ENCODE measurements at places on chromosomes 1 and 21.

GRCh38 chr1:40755067-40755466 lies 28.5 kb upstream of the KCNQ4 start:
- DNase-seq = no peak

GRCh38 chr1:244804841-244805240 lies 30.6 kb upstream of the COX20 start:
- no peak for DNase-seq

DNA sequence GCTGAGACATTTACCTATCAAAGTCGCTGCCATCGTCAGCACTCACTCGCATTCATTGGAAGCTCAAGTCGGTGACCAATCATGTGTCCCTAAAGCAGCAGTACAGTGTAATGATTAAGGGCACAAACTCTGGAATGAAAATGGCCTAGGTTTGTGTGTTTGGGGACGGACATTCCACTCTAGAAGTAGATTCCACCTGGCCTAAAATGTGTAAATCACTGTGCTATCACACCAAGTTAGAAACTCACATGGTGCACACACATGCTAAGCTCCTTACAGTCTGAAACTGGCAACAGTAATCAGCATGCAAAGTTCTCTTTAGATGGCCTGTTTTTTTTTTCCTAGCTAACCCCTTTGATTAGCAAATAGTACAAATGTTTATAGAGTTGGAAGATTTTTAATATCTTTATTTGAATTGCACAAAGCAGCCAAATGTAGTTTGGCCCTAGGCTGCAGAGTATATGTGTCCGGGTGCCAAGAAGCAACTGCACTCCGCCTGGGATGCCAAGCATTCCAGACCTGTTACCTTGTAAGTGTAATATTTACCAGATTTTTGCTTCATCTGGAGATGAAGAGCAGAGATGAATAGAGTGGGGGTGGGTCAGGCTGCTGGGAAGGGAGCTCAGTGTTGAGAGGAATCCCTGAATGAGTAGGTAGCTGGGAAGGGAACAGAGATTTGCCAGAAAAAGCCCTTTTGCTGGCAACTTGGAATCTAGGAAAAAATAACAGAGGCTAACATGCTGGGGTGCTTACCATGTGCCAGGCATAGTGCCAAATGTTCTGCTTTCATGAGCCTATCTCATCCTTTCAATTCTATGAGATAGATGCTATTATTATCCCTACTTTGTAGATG lies 35.2 kb downstream of the TGFB2 start:
- DNase-seq = peak; percentile 22

DNA sequence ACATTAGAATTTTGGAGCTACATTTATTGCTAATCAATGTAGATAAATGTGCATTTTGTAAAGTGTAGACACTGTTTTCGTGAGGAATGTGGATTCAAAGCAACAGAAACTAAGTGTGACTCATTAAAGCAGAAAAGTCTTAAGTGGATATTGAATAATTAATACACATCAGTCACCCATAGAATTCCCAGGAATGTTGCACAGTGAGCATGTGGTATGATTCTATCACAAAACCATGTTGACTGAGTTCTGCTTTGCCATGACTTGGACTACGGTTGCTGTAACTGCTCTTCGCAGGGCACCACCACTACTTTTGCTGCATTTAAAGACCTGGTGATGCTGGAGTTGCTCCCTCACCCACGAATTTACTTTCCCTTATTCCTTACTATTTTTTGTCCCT lies 471.8 kb downstream of the KCNT2 start:
- no peak for DNase-seq

DNA sequence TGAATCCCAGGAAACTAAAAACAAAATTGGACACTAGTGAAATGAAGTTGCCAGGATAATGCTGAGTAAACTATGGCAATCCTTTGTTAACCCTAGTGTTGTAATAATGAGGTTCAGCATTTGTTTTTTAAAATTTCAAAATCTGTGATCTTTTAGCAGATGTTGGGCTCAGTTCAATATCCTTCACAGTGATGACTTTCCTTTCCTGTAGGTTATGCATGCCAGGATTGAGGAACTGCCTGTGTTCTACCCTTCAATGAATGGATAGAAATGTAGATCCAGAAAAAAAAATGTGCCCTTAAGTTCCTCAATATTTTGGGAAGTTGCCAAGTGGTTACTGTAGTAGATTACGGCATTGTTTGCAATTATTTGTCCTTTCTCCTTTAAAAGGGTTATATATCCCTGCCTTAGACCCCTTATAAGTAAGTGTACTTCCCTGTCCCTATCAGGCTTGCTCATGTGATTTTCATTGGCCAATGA lies 35.5 kb upstream of the IRF2BP2 start:
- no peak for DNase-seq

GRCh38 chr1:53498555-53499131 lies 39.4 kb downstream of the DMRTB1 start:
- DNase-seq = peak; percentile 53

DNA sequence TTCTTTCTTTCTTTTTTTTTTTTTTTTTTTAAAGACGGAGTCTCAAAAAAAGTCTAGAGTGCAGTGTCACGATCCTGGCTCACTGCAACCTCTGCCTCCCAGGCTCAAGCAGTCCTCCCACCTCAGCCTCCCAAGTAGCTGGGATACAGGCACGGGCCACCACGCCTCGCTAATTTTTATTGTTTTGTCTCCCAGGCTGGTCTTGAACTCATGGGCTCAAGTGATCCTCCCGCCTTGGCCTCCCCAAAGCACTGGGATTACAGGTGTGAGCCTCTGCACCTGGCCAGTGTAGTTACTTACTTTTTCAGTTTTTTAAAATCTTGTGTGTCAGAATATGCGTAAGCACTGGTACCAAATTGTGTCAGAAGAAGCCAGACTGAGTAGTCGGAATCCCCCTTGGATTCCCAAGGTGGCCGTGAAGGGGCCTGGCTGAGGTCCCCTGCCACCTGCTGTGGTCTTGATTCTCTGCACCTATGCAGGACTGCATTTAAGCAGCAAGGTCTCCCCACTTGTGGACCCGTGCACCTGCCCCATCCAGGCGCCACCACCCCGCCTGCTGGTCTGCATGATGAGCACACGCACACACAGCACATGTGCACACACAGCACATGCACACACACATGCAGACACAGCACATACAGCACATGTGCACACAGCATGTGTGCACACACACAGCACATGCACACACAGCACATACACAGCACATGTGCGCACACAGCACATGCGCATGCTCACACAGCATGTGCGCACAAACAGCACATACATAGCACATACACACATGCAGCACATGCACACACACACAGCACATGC lies 47.5 kb downstream of the PCNT start:
- no peak for DNase-seq

DNA sequence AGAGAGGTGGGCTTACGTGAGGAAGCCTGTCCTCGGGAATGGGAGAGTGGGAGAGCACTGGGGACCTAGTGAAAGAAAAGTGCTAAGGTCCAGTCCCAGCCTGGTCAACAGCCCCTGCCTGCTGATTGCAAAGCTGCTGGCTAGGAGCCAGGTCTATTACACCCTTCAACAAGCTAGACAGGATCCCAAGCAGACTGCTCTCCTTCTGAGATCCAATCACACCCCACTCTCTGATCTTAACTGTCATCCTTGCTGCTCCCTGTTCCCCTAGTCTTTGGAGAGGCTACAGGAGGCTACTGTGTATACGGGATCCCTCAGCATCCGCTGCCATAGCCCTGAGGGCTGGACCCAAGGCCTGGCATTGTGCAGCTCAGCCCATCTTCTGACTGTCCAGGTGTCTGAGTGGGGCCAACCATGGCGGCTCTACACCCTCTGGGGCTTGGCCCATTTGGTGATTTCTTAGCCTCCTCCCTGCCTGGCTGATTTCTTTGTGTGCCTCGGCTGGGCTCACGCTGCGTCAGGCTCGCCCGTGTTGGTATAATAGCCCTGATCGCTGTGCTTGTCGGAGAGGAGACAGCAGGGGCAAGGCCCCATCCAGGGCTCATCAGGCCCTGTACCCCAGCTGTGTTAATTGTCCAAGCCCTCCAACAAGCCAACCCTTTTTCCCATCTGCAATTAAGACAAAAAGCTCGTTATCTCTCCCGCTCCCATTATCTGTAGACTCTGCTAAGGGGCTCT lies 43.9 kb downstream of the NAV1 start:
- DNase-seq = peak; percentile 43

DNA sequence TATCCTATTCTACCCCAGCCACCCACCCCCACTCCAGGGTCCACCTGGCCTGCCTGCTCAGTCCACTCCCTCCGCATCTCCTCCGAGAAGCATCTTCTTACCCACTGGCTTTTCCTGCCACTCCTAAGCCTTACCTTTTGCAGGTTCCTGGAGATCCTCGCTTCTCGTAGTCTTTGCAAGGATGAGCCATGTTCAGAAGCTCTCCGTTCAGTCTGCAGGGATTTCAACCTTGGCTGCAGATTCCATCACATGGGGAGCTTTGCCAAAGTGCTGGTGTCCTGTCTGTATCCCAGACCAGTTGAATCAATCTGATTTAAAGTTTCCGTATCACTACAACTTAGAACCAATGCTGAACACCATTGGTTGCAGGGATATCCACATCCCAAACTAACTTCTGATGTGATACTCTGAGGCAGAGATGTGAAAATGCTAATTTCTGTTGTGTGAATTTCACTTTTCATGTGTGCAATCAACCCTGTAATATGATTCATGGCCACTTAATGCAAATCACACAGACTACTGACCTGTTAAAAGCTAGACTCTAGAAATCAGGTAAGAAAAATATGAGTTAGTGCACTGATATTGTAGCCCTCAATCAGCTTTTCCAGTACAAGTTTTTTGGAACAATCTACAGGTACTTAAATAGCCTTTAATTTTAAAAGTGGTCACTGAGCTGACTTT lies 61.9 kb downstream of the CAPN2 start:
- DNase-seq = no peak

DNA sequence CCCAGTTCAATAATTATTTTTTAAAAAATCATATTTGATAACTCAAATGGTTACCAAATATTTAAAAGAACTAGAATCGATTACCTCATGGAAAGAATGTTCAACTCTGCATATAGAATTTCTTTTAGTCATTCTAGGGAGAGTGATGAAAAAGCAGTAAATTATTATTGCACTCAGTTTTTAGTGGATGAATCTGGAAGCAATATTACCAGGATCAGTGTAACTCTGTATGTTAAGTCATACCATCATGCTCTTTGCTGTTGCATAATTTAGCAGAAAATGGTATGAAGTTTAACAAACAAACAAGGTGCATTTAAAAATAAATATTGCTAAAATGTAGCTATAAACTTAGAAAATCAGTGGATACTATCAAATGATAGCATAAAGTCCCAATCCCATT lies 46.1 kb upstream of the ARHGAP29 start:
- DNase-seq = no peak

GRCh38 chr1:53804791-53805505 lies 33.1 kb downstream of the NDC1 start:
- DNase-seq = peak; percentile 20

GRCh38 chr1:58401991-58402390 lies 144.5 kb downstream of the OMA1 start:
- DNase-seq = no peak

GRCh38 chr1:57131701-57132394 lies 166.0 kb upstream of the C8B start:
- no peak for DNase-seq

- no peak for DNase-seq
Measured at GRCh38 chr1:75710832-75711231, 13.7 kb upstream of the ACADM start.

DNA sequence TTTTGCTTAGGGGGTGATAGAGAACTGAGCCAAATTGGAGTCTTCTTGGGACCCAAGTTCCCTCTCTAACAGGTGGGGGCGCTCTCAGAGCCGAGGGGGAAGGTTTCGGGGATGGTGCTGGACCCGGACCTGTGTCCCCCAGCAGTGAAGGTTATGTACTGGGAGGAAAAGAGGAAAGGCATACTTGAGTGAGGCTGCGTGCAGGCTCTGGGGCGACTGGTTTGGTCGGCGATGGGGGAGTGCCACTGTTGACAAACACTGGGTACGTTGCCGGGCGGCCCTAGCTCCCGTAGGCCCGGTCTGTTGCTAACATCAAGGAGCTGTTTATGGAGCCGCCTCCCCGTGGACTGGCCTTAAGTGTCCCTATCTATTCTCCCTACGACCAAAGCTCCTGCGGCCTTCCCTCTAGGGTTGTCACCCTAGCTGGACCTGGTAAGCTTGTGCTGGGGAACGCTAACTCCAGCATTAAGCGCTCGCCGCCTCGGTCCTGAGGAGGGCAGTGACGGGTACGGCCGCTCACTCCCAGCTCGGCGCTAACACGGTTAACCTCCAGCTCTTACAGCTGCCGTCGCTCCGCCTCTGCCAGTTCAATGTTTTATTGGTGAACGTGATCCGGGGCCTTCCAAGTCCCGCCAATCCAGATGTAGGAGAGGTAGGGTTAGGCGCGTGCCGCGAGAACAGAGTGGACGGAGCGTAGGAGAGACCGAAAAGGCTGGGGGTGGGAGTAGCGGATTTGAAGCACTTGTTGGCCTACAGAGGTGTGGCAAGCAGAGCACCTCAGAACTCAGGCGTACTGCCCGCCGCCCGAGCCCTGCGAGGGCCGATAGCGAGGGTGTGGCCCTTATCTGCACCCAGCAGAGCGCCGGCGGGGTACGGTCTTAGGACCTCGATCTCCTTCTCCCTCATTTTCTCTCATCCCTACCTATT lies at the start of gene PPOX:
PPOX (plus strand) TSS at position 685 of the 927 bp plus-strand sequence. CDS start 422 bp downstream, outside the sequence.
- peak; percentile 97 for DNase-seq

- no peak for DNase-seq
Measured at GRCh38 chr1:54882519-54882918, 4.5 kb downstream of the DHCR24 start.

GRCh38 chr21:44844256-44844655 lies 26.4 kb upstream of the SUMO3 start:
- no peak for DNase-seq

DNA sequence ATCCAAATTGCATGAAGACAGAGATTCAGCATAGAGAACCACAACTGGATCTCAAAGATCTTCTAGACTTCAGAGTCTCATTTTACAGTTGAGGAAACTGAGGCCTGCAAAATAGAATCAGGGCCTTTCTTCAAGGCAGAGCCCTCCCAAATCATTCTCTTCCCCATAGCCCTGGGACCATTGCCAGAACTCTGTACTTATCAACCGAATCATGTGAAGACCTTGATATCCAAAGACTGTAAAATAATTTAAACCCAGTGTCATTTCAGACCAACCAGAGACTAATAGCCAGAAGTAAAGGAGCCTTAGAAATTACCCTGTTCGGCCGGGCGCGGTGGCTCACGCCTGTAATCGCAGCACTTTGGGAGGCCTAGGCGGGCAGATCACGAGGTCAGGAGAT lies 90.1 kb downstream of the DTL start:
- DNase-seq = no peak

DNA sequence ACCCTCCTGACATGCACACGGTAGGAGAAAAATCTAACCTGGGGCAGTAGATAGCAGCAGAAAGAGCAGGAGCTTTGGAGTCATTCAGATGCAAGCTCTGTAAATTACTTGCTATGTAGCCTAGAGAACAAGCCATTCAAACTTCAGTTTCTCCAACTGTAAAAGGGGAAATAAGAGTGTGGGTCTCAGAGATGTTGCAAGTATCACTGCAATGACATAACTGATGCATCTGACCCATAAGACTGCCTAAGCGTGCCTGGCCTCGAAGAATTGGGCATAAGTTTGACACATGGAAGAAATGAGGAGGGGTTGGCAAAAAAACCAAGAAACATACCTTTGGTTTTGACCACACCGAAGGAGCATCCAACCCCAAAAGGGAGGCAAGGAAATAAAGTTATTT lies 5.2 kb downstream of the AK2 start:
- DNase-seq = no peak

- no peak for DNase-seq
Measured at GRCh38 chr21:44872323-44872648, 1.2 kb downstream of the PTTG1IP start.

- peak; percentile 61 for DNase-seq
Measured at GRCh38 chr1:201329286-201329685, 46.0 kb downstream of the PKP1 start.

All from hepatic stellate cell (primary cell).